Activated naive CD4-positive, alpha-beta T cell treated with anti-CD3 and anti-CD28 coated beads, Interleukin-2, amount 10 ng/mL, durations not matched to agents 7 days and 5 days (primary cell): ENCODE measurements at places on chromosomes 5 and 9.
A peak's percentile ranks its signal among the peaks of the same experiment; 100 is the strongest.

DNA sequence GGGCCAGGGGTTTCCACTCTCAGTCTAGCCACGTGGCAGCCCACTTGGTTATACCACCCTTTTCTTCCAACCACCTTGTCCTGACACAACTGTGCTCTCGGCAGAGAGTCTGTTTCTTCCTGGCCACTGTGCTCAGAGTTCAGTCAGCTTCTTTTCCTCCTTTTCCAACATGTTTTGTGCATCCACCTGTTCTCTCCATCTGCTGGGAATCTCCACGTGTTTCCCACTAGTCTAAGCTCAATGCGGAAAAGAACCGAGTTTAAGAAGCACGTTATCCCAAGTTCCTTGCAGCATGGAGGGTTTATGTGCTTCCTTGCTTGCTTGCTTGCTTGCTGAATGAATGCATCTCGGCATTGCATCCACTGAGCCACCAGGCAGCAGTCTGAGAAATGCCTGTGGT is 543.6 kb upstream of the DAP start:
- DNase-seq, result no peak

GRCh38 chr9:69658987-69659675 is 13.0 kb downstream of the APBA1 start:
- no peak for DNase-seq

DNA sequence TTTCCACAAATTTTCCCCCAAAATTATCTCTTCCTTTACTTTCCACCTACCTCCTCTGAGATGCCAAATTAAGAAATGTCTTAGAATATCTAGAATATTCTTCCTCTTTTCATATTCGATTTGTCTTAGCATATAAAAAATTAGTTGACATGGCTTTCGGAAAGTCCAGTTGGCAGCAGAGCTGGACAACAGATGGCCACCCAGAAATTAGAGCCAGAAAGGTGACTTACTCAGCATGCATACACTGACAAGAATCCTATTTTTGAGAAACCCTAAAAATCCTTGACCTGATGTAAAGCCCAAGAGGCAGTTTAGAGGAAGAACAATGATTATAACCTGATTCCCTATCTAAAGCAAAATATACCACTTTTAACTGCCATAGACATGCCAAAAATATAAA is 22.0 kb downstream of the TMEM167A start:
- DNase-seq, result no peak

GRCh38 chr9:89204801-89205200 is 26.2 kb upstream of the SHC3 start:
- DNase-seq, result no peak

- DNase-seq, result no peak
Observed at GRCh38 chr5:120454094-120454798, 9.9 kb upstream of the PRR16 start.

DNA sequence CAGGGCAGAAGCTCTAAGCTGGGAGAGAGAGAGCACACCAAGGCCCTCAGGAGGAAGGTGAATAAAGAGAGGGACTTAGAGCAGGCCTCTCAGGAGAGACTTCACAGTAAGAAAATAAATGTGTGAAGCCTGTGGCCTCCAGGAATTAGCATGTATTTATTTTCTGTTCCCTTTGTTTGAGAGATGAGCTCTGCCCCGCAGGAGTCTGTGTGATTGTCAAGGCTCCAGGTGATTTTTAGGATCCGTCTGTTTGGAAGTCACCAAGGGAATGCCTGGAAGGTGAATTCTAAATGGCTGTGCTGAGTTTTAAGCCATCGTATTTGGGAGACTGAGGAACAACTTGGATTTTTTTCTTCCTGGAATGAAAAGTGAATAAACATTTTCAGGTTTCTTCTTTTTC is 108.3 kb upstream of the ICE1 start:
- no peak for DNase-seq

DNA sequence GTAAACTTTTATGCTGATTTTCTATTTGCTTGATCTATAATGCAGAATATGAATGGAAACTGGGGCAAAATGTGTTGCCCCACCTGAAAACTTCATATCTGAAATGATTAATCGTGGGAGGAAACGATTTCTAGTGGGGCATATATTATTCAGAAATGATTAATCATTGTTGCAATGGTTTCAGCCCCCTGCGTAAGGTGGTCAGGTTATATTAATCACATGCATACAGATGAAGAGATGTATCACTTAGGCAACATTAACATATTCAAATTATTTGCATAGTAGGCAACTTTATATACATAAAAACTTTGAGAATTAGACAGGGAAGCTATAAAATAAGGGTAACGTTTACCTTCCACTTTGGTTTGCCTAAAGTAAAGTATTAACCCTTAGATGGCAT is 49.8 kb downstream of the LSM11 start:
- DNase-seq, result no peak

- DNase-seq, result no peak
Observed at GRCh38 chr9:99466781-99467180, 244.7 kb downstream of the SEC61B start.

- peak; percentile 93 for DNase-seq
Observed at GRCh38 chr5:170278611-170279458, 18.7 kb downstream of the LCP2 start.

- DNase-seq, result no peak
Observed at GRCh38 chr5:43485406-43485805, 1.7 kb upstream of the TMEM267 start.

- DNase-seq, result no peak
Observed at GRCh38 chr9:35793461-35793860, 2.1 kb downstream of the NPR2 start.

DNA sequence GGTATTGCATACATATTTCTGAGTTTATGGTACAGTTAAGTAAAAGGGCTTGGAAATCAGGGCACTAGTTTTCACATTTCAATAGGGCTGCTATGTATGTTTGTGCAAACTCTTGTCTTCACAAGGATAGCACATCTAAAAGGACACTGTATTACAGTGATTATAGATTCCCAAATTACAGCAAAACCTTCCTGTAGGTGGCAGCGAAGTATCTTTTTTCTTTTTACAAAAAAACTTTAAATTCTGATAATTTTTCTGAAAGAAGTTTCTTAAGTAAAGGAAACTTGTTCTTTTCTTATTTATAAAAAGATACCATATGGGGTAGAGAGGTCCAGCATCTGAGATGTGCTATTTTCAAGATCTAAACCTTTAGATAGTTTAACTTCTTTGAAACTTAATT is 337.8 kb downstream of the PTPRD start:
- DNase-seq, result no peak

- DNase-seq, result no peak
Observed at GRCh38 chr5:95237324-95237723, 47.6 kb downstream of the MCTP1 start.

- DNase-seq, result peak; percentile 28
Observed at GRCh38 chr5:14873093-14873492, 1.5 kb upstream of the ANKH start.

- no peak for DNase-seq
Observed at GRCh38 chr9:116377179-116377798, 223.7 kb downstream of the PAPPA start.

DNA sequence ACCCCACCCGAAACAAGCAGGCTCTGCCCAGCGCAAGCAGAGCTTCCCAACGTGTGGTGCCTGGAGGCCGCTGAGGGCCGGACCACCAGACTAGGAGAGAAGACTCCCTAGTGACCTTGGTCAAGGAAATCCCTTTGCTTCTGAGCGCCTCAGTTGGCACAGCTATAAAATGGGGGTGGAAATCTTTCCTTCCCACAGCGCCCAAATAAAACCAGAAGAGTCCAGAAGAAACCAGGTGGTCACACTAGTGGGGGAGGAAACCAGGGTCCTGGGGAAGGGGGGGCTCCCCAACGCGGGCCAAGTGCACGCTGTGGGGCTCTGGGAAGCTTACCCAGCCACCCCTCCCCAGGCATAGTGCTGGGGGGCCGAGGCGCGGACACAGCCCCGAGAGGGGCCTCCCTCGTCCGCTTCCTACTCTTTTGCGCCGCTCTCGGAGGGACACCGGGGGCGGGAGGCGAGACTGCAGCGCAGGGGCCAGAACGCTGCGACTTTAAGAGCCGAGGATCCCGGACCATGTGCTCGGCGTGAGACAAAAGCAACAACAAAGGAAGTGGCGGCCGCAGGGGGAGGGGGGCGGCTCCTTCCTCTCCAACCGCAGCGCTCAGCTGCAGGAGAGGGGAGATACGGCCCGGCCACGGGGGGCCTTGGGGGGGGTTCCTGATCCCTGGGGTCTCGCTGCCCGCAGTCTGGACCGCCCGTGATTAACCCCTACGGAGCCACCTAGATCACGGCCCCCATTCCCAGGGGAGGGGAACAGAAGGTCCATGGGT is 885 bp downstream of the RNF44 start:
- DNase-seq, result peak; percentile 93

- DNase-seq, result no peak
Observed at GRCh38 chr5:11037941-11038340, 276.9 kb upstream of the DAP start.

- no peak for DNase-seq
Observed at GRCh38 chr5:175826980-175827379, 44.4 kb upstream of the CPLX2 start.

DNA sequence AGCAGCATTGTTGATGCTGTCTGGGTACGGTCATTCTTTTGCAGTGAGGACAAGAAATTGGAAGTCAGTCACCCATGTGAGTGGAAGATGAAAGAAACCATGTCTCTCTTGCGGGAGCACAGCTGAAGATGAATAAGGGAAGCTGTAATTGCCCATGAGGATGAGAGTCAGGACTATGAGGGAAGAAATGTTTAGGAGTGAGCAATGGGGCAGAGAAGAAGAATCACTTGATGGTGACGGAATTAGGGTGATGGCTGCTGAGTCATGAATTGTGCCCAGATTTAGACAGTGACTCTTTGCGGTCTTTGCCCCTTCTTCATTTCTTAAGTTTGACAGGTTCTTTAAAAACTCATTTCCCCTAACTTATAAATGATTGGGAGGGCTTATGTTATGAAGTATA is 183.3 kb downstream of the MAST4 start:
- no peak for DNase-seq

- DNase-seq, result no peak
Observed at GRCh38 chr9:135239769-135240141, 152.3 kb downstream of the OLFM1 start.

GRCh38 chr9:71308454-71308853 is 187.0 kb upstream of the TRPM3 start:
- DNase-seq, result no peak

GRCh38 chr5:142973932-142974331 is 203.8 kb downstream of the ARHGAP26 start:
- no peak for DNase-seq

DNA sequence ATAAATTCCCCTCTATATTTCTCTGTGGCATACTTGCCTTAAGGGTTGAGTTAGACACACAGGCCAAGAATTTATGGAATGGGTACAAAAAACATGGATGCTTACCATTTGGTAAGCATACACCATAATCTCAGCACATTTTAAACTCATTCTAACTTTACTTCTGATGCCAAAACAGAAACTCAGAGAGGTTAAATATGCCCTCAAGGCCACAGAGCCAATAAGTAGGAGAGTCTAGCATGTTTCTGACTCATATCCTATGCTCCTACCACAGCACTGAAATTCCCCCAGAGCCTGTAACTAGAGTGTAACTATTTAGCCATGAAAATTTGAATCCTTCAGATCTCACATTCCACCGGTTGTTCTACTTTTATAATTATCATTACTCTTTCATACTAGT is 559.7 kb downstream of the ACTL7B start:
- no peak for DNase-seq

DNA sequence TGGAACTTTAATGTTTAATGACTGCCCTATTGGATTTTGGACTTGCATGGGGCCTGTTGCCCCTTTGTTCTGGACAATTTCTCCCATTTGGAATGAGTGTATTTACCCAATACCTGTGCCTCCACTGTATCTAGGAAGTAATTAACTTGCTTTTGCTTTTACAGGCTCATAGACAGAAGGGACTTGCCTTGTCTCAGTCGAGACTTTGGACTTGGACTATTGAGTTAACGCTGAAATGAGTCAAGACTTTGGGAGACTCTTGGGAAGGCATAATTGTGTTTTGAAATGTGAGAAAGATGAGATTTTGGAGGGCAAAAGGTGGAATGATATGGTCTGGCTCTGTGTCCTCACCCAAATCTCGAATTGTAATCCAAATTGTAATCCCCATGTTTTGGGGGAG is 368.2 kb downstream of the PDE4D start:
- no peak for DNase-seq

DNA sequence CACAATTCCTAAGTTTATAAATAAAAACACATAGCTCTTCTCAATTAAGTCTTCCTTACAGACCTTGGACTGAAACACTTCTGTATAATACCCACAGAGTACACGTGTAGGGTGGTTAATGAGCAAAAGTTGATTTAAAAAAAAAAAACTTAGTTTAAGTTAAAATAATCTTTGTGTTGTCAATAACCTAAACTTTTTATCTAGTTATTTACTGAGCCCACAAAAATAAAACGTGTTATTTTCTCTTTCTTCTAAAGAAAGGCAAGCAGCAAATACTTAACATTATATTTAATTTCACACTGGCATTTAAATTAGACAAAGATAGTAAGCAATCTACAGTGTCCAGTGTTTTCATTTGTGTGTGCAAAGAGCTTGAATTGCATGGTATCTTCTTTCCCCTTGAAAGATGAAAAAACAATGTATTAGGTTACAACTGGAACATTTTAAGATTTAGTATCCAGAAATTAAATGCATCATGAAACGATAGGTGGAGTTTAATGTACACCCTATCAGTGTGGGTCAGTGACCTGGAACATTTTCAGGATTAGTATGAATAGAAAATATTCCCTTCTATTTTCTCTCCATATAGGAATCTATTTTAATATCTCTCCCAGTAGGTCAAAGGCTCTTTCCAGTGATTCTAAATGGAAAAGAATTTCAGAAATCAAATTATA is 1014.8 kb downstream of the NR2F1-AS1 start:
- DNase-seq, result no peak

DNA sequence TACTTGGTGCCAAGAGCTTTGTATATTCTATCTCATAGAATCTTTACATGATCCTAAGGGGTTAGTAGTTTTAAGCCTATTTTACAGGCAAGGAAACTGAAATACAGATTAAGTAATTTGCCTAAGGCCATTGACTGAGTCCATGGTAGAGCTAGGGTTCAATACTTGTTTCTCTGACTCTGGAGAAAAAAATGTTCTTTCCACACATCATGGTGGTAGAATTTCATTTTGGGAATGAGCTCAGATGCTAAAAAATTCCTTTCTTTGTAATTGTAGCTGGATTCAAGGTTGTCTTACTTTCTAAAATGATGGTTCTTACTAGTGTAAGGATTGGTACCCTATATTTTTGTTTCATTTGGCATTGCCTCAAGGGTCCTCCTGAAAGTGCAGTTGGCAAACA is 86.0 kb downstream of the ANKRD55 start:
- DNase-seq, result no peak

GRCh38 chr5:90878081-90878480 is 319.5 kb downstream of the ADGRV1 start:
- no peak for DNase-seq

- no peak for DNase-seq
Observed at GRCh38 chr5:174535669-174536068, 188.7 kb upstream of the MSX2 start.

DNA sequence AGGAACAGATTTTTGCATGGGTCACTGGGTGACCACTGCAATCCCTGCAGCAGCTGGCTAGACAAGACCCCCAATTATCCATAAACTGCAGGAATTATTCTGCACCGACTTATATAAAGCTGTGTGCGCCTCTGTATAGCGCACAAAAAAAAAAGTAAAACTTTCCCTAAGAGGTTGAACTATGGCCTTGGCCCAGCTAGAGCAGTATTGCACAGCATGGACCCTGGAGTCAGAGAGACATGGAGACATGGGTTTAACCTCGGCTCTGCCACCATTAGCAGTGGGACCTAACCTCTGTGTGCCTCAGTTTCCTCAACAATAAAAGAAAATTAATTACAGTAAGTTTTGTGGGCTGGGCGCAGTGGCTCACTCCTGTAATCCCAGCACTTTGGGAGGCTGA is 17.1 kb upstream of the GRPEL2 start:
- no peak for DNase-seq

GRCh38 chr5:132392978-132393825 is 23.7 kb downstream of the SLC22A5 start:
- DNase-seq, result no peak
